ENCODE measurements at places on chromosomes 5 and 9.

GRCh38 chr9:69330580-69330979 is 5.6 kb downstream of the ENTREP1 start:
- no peak for DNase-seq

GRCh38 chr9:1929134-1929533 is 86.0 kb upstream of the SMARCA2 start:
- no peak for DNase-seq

DNA sequence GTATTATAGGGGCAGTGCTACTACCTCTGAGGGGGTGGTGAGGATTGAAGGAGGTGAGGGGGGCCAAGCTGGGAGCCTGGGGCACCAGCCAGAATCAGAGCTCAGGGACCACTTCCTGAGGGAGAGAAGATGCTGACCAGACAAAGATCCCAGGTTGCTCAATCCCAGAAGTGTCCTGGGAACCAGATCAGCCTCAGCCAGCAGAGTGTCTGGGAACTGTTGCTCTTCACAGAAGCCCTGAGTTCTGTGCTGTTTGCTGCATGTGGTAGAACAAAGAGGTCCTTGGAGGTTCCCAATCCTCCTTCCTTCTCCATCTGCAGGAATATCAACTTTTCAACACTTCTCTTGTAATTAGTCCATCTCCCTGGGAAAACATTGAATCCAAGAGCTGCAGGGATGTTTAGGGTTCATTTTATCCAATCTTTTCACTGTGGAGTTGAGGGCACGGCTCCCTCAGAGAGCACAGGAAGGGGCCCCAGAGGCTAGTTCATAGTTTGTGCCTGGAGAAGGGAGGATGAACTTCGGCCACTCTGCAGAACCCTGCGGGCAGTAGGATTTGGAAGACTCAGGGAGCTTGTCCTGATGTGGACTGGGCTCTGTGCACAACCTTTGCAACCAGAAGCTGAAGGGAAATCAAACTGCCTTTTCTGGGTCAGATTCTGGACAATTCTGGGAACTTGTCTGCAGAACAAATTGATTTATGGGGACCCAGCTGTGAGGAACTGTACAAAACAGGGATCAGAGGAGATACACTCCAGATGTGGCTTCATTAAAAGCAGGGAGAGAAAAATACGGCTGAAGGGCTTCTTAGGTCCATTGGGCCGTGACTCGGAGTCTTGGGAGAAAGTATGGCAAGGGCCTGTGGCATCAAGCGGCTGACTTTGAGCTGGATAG is 57.1 kb downstream of the GALNT12 start:
- DNase-seq, result peak; percentile 59

- DNase-seq, result no peak
Measured at GRCh38 chr5:11105696-11106095, 344.7 kb upstream of the DAP start.

GRCh38 chr5:96601200-96601599 is 61.0 kb upstream of the CAST start:
- DNase-seq, result no peak

- no peak for DNase-seq
Measured at GRCh38 chr5:25295067-25295466, 650.3 kb upstream of the CDH10 start.

DNA sequence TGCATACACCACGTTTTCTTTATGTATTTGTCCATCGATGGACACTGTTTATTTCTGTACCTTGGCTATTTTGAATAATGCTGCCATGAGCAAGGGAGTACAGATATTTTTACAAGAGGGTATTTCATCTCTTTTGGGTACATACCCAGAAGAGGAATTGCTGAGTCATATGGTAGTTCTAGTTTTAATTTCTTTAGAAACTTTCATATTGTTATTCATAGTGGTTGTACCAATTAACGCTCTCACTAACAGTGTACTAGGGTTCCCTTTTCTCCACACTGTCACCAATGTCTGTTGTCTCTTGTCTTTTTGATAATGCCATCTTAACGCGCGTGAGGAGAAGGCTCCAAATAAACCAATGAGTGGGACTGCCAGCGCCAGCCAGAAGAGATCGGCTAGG is 257.6 kb upstream of the EDIL3 start:
- no peak for DNase-seq

- DNase-seq, result peak; percentile 89
Measured at GRCh38 chr9:104895572-104895971, 32.4 kb downstream of the ABCA1 start.

- DNase-seq, result no peak
Measured at GRCh38 chr9:34652602-34653000, 616 bp downstream of the IL11RA start.

- no peak for DNase-seq
Measured at GRCh38 chr5:131863700-131864099, 66.9 kb upstream of the FNIP1 start.

Data from BJ (cell line).